ENCODE measurements at places on chromosomes 3 and 15.

- DNase-seq: peak; percentile 51
These were observed 35.5 kb upstream of the PLCL2 start for GRCh38 chr3:16849229-16849628.

GRCh38 chr3:158831861-158832260, 30.0 kb downstream of the MFSD1 start:
- no peak for DNase-seq

GRCh38 chr3:149179220-149179619, 42.4 kb downstream of the CP start:
- DNase-seq: no peak

DNA sequence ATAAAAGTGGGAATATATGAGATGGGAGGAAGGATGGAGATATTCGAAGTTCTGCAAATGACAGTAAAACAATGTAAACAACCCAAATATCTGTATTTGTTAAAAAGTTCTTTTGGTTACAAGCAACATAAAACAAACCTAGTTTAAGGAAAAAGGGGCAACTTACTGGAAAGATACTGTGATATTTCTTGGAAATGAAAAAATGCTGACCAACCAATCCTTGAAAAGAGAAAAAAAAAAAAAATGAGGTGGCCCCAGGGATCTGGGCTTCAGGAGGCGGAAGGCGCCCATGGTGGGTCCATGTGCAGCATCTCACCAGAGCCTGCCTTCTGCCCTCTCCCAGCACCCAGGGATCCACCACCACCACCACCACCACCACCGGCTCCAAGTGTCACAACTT, 59.1 kb downstream of the VGLL4 start:
- no peak for DNase-seq

DNA sequence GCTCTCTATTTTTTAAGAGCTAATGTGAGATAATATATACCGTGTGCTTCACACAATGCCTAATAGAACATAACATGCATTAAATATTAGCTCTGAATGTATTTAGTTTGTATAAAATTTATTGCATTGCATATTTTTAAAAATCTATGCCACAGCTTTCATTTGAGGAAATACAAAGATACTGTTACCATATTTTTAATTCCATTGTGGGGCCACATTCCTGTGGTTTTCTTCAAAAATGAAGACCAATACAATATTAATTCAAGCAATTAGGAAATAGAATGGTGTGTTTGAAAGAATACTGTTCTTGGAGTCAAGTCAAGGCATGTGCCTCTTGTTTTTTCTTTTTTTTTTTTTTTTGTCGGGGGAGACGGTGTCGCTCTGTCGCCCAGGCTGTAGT, 95.4 kb upstream of the CADPS start:
- no peak for DNase-seq

DNA sequence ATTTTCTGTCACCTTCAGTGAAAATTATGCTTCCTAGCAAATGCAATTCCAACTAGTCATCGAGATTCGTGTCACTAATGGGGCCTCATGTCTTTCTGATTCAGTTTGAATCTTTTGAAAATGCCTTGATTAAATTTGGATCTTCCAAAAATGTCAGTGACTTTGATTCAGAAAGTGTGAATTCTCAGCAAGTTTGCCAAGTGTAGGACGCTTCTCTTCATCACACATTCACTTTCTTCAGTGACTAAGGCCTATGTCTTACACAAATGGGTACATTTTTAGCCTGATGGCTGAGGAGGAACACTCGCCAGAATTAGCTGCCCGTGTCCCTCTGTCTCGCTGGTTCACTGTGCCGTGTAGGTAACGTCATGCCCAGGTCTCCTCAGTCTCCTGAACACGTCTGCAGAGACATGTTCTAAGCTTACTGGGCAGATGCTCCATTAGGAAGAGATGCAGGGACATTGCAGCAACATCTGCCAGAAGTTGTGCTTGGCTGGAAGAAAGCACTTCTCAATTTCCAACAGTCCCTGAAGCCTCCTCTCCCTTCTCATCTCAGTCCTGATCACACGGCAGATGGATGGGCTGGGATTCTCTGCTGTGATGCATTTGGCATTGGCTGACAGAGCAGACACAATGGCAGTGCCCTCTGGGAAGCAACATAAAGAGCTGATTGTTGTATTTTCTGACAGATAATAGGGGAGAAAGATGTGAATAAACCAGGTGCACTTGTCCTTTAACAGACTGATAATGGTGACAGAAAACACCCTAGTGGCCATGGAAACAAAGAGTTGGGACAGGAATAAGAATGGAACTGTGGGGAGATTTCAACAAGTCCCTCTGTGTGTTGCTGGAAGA, 29.1 kb upstream of the LYZL4 start:
- DNase-seq: peak; percentile 2

Data from NCI-H748 treated with DMSO at 0.1 percent for 48 hours (cell line).